ENCODE measurements at places on chromosomes 2 and 18.
A peak's percentile ranks its signal among the peaks of the same experiment; 100 is the strongest.

DNA sequence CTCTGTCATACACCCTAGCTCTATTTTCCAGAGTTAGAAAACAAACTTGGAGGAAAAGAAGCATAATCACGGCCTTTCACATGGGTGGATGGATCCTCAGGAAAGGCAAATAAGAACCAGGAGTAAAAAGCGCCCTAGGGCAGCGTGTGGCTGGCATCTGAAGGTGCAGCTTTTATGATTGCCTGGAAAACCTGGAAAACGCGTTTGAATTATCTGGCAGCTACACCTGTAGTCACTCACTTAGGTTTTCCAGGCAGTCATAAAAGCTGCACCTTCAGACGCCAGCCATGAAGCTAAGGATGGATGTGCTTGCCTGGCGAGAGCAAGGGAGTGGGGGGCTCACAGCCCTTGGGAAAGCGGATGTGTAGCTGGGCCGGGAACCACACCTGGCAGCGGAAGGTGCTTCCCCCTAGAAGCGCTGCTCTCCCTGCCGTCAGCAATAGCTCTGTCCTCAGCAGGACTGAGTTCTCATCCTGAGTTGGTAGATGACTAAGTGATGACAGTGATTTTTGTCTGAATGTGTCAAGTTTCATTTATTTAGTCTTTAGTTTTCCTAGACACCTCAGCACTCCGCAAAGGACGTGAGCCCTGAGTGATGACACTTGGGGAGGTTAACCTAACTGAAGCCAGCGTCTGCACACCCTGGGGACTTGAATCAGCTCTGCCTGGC, 82.0 kb downstream of the DCDC2C start:
- peak; percentile 47 for DNase-seq

DNA sequence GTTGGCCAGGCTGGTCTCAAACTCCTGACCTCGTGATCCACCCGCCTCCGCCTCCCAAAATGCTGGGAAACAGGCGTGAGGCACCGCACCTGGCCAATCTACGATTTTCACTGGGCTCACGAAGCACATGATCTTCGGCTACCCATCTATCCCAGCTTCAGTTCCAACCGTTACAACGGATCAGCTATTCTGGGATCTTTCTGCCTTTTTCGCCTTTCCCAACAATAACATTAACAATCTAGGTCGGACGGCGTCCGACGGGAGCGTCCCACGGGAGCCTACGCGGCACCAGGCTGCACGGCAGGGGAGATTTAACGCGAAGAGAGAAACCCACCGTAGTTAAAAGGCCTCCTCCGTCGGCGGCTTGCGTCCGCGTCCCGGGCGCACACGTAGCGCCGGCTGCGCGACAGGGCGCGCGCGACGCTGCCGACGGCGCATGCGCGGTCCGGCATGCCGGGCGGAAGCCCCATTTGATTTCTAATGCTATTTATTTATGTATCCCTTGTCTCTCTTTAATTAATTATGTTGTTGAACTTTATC, at the start of gene MSL3B:
TSS of gene MSL3B (minus strand) at position 394 of the 540 bp plus-strand sequence.
- peak; percentile 61 for DNase-seq

DNA sequence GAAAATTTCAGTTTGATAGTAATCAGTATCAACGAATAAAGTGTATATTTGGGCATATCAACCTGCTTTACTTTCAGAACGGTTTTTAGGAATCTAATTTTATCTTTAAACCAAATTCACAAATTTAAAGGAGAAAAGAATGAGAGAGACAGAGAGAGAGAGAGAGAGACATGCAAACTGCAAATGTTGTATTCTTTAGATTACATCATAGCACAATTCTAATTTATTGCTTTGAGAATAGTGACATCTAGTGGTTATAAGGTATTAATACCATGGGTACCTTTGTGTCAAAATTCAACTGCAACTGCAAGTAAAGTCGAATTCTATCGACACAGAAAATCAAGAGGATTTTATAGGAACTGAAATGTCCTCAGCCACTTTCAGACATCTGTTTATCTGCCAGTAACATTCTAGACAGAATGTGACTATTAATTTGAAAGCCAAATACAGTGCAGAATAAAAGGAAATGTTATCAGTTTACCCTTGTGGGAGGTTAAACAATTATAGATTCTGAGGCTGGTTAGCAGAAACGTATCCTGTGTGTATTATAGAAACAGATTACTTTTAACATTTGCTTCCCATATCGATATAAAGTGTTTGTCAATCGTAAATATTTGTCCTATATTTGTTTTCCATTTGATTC, 529.8 kb upstream of the VRK2 start:
- DNase-seq: no peak

- DNase-seq: no peak
Observed at GRCh38 chr2:37301408-37301807, 23.2 kb downstream of the PRKD3 start.

GRCh38 chr18:52874774-52875173, 534.8 kb downstream of the DCC start:
- DNase-seq: no peak

GRCh38 chr2:198337368-198337767, 533.0 kb downstream of the PLCL1 start:
- DNase-seq: no peak

- DNase-seq: no peak
Observed at GRCh38 chr18:3151399-3152264, 68.1 kb downstream of the MYOM1 start.

DNA sequence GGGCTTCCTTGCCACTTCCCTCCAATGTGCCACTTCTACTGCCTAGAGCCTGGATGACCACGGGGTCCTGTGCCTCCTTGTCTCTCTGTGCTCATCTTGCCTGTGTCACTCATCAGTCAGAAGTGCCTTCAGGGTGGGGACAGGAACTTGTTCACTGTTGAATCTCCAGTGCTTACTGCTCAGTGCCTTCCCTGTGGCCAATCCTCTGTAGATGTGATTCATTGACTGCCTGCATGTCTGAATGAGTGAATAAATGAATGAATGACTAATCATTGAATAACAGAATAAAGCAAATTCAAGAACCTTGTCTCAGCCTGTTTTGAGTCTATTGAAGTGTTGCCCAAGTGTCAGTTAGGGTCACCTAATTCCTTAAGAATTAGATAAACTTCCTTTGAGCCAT, 42.3 kb upstream of the FAM136A start:
- no peak for DNase-seq

GRCh38 chr2:70616168-70616694, 62.6 kb upstream of the TGFA start:
- no peak for DNase-seq

GRCh38 chr18:52936931-52937330, 596.9 kb downstream of the DCC start:
- no peak for DNase-seq

GRCh38 chr2:32375228-32375892, 18.5 kb downstream of the BIRC6 start:
- peak; percentile 42 for DNase-seq

GRCh38 chr18:54187372-54187771, 37.1 kb downstream of the MBD2 start:
- DNase-seq: no peak

DNA sequence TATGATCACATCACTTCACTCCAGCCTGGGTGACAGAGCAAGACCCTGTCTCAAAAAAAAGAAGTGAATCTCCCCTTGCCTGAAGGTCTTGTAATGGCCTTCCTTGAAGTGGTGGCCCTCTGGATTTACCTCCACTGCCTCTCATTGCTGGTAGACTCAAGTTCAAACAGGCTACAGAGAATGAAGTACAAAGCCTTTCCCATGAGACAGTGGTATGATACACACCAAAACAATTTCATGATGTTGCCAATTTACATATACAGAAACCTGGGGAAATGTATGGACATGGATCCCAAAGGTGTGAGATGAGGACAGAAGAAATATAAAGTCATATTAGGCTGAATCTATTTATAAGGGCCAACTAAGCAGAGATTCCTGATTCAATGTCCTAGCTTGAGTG, 4.8 kb upstream of the NOTO start:
- no peak for DNase-seq

DNA sequence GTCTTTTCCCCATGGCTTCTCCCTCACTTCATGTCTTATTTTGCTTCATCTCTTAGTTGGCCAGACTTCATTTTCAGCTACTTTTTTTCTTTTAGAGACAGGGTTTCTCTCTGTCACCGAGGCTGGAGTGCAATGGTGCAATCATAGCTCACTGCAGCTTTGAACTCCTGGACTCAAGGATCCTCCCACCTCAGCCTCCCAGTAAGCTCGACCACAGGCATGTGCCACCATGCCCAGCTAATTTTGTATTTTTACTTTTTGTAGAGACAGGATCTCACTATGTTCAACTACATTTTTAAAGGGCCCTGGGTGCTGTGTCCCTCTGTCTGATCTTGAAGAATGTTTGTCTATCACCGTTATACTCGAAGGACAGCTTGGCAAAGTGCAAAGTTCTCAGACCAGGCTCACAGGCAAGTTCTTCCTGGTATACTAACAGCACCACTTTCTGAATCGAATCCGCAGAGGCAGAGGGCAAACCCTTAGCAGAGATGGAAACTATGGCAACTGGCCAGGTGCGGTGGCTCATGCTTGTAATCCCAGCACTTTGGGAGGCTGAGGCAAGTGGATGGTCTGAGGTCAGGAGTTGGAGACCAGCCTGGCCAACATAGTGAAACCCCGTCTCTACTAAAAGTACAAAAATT, 60.9 kb downstream of the SOWAHC start:
- DNase-seq: no peak

- DNase-seq: no peak
Observed at GRCh38 chr2:181234487-181234891, 222.7 kb upstream of the ITGA4 start.

DNA sequence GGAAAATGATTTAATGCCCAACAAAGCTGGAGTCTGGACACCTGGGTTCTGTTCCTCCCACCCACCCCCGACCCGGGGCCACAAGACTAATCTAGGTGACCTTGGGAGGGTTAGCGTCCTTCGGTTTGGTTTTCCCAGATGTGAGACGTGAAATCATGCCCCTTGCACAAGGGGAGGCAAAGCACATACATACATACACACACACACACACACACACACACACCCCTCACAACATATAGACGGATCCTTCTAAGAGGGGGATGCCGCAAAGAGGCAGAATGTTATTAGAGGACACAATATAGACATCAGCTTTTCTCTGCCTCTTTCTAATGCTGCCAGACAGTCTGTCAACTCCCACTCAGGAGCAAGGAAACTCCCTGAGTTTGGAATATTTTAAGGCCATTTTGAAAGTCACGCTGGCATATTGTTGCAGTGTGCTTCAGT, 616 bp upstream of the RBMS1 start:
- DNase-seq: no peak

DNA sequence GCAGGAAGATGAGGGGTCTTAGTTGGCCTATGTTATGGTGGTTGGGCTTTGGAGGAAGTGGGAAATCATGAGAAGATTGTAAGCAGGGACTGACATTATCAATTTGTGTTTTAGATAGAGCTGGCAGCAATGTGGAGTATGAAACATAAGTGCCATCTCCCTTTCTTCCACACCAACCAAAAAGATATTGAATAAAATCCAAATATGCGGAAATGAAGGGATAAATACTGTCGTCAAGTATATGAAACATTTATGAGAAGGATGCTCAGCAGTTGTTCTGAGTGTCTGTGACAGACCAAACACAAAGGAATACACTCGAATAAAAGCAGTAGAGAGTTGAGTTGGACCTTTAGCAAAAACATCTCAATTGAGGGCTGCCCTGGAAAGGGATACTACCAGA, 1090.0 kb upstream of the ZEB2 start:
- no peak for DNase-seq

DNA sequence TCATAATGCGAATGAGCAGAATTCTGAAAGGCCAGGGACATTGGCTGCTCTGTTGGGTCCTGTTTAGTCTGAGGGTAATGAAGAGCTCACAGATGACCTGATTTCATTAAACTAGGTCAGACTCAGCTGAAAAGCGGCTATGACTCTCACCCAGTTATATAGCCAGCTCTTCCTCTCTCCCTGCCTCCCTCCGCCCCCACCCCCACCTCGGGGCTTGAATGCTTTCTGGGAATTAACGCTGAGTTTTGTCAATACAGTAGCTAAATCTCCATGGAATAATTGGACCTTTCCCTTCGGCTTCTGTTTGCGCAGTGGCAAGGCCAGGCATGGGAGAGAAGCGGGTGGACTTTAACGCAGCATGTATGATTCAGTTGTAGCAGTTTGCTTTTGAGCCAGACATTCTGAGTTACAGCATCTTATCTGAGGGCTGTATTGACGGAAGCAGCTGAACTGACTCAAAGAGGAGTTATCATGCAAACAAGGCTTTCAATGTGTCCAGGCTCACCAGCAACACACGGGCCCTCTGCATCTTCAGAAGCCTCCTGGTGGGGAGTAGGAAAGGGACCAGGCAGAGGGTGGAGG, 110.6 kb downstream of the MYCN start:
- no peak for DNase-seq

DNA sequence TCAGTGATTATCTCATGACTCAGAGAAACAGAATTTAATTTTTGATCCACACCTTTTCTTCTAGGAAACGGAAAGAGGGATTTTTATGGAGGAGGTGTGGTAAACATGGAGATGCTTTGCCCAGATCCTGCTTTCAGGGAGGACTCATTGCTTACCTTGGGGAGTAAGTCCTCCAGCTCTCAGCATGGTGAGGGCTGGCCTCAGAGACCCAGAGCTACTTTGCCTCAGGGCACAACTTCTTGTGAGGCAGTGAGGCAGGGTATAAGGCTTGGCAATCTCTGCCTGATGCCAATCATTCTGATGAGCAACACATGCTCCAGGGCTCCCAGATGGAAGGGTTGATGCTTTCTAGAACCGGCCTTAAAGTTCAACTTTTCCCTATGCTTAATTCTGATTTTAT, 189.9 kb upstream of the DCC start:
- no peak for DNase-seq

GRCh38 chr2:8667896-8668512, 13.9 kb upstream of the ID2 start:
- peak; percentile 0 for DNase-seq

GRCh38 chr2:42513252-42513918, 19.6 kb upstream of the KCNG3 start:
- peak; percentile 72 for DNase-seq

- no peak for DNase-seq
Observed at GRCh38 chr18:22639026-22639463, 221.3 kb upstream of the CTAGE1 start.

GRCh38 chr18:8426401-8426800, 182.8 kb upstream of the RAB12 start:
- DNase-seq: peak; percentile 79

DNA sequence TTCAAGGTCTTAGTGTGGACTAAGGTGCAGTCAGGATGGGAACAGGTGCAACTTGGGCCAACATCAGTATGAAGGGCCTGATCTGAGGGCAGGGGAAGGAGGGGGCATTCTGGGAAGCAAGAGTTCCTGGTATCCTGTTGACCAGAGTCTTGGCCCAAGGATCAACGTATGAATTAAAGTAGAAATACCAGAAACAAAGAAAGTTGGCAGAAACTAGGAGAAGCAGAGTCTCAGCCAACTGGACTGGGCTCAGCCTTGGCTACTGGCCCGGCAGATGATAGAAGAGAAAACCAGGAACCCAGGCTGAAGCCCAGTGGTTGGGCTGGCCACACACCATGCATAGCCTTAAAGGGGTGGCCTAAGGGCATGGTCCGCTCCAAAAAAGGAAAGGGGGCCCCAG, 2.3 kb downstream of the CETN1 start:
- no peak for DNase-seq

- peak; percentile 36 for DNase-seq
Observed at GRCh38 chr2:206693399-206694137, 24.6 kb downstream of the DYTN start.
